ENCODE measurements at places on chromosomes 5 and 9. TPM values are rescaled to one million over a fixed set of nuclear protein-coding genes. Genes with fewer than 3 reads are reported as not detected.
A peak's percentile ranks its signal among the peaks of the same experiment; 100 is the strongest.

DNA sequence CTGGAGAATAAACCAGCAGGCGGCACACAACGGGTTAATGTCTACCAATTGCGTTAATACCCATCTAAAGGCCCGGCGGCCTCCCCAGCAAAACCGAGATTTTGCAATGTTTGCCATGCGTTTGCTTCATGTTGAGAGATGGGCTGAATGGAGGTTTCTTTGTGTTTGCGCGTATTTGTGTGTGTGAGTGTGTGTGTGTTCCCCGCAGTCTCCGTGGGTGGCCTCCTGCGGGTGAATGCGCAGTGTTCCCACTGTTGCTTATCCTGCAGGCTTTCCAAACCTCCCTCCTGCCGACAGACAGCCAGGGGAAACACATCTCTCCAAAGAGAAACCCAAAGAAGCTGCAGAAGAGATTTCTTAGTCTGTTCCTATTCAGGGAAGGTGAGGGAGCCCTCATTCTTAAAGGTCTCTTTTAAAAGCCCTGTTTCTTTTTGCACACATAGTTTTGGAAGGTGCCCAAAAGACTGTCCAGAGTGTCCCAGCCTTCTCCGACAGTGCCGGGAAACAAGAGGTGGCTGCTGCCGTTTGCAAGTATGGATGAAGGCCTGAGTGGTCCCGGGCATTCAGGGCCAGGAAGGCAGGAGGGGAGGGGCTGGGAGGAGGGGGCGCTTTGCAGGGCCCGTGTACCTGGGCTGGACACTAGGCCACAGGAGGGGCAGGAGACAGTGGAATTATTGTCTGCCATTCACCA lies 103.8 kb upstream of the ERCC6L2 start:
- DNase-seq: no peak
- no peak overlapping the region for H3K4me3 ChIP-seq
- H3K27ac ChIP-seq: no peak overlapping the region
- H3K36me3 ChIP-seq: peaks cover 3% of the 10 kb centered on the region
- peaks cover 2% of the 10 kb centered on the region for H3K27me3 ChIP-seq

DNA sequence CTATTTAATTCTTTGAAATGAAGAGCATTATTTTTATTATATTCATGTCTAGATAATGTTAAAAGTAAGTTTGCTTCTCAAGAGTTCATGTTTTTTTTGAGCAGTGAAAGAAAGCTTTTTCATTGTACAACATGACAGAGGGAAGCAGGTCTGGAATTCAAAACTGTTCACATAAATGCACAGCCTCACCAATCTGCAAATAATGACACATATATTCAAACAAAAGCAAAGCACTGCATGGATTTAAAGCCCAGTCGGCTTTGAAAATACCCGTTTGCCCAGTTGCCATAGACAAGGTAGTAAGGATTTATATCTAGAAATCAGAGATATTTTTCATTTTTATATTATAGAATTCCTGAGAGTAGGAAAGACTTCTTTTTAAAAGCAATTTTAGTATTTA lies 201.8 kb downstream of the CD180 start:
- H3K4me1 ChIP-seq: peaks cover 29% of the 10 kb centered on the region
- no peak overlapping the region for H3K27ac ChIP-seq
- no peaks in the 10 kb centered on the region for H3K36me3 ChIP-seq

- no peak for DNase-seq
- no peaks in the 10 kb centered on the region for H3K36me3 ChIP-seq
- H3K4me3 ChIP-seq: no peak overlapping the region
- H3K27ac ChIP-seq: no peak overlapping the region
These were observed 26.7 kb downstream of the NDUFS6 start for GRCh38 chr5:1827886-1828397.

- H3K4me1 ChIP-seq: peaks cover 2% of the 10 kb centered on the region
- H3K27me3 ChIP-seq: no peaks in the 10 kb centered on the region
- no peak overlapping the region for H3K4me3 ChIP-seq
- H3K27ac ChIP-seq: no peak overlapping the region
- DNase-seq: no peak
These were observed 460.5 kb downstream of the CCDC171 start for GRCh38 chr9:16013366-16013765.

DNA sequence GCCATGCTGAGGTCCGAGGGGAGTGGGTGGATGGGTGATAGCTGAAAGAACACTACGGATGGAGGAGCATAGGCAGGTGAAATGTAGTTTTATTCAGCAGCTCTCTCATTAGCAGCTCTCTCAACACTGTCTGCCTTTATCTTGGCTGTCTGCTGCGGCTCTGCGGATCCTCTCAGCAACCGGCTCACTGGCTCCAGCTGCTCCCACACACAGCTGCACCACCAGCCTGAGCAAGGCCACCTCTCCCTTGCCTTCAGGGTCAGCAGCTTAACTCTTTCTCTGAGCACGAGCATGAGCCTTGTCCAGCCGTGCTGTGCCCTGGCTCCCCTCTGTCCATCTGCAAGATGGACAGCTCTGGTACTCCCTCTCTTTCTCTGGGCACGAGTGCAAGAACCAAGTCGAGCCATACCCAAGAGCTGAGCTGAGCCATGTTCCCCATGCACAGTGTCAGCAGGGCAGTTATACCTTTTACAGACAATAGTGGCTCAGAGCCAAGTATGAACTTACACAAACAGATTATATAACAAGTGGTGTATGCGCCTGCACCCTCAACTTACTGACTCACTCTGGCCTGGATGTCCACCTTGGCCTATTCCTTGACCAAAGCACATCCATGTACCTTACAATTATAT lies 108.5 kb downstream of the MACIR start:
- H3K4me1 ChIP-seq: no peaks in the 10 kb centered on the region
- DNase-seq: no peak
- H3K4me3 ChIP-seq: no peak overlapping the region
- H3K27ac ChIP-seq: no peak overlapping the region
- no peaks in the 10 kb centered on the region for H3K36me3 ChIP-seq

- H3K4me1 ChIP-seq: no peaks in the 10 kb centered on the region
- no peak for DNase-seq
- no peak overlapping the region for H3K27ac ChIP-seq
- H3K36me3 ChIP-seq: peaks cover 51% of the 10 kb centered on the region
- H3K4me3 ChIP-seq: no peak overlapping the region
- peaks cover 8% of the 10 kb centered on the region for H3K27me3 ChIP-seq
These were observed 204.9 kb downstream of the ZSWIM6 start for GRCh38 chr5:61536922-61537321.

DNA sequence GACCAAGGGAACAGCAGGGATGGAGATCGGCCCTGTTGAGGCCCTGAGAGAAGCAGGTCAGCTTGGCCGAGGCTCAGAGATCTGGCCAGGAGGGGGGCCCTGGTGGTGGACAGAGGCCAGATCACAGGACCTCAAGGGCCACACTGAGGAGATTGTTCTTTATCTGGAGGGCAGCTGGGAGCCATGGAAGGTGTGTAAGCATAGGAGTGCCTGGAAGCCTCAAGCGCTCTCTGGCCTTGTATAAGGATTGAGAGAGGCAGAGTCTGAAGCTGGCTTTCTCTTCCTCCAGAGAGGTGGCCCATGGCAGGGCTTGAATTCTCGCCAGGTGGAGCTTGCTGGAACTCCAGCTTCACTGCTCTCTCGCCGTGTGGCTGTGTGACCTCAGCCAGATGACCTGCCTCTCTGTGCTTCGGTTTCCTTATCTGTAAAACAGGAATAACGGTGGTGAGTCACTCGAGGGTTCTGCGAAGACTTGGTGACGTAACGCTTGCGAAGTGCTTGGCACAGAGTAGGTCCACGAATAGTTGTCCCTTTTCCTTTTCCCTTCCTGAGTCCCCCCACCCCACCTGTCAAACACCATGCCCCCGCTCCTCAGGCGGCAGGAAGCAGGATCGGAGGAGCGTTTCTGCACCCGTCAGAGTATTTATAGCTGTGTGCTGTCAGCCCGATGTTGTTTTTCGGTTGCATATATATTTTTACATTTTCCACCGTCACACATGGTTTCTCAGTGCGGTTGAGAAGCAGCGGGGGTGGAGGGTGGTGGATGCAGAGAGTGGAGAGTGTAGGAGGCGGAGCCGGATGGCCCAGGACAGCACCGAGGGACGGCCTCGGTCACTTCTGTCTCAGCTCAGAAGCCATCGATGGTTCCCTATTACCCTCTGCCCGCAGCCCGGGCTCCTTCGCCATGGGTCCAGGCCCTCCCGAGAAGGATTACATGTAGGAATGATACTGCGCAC lies 17.0 kb upstream of the CRB2 start:
- H3K36me3 ChIP-seq: peaks cover 4% of the 10 kb centered on the region
- no peak for DNase-seq
- no peak overlapping the region for H3K27ac ChIP-seq

DNA sequence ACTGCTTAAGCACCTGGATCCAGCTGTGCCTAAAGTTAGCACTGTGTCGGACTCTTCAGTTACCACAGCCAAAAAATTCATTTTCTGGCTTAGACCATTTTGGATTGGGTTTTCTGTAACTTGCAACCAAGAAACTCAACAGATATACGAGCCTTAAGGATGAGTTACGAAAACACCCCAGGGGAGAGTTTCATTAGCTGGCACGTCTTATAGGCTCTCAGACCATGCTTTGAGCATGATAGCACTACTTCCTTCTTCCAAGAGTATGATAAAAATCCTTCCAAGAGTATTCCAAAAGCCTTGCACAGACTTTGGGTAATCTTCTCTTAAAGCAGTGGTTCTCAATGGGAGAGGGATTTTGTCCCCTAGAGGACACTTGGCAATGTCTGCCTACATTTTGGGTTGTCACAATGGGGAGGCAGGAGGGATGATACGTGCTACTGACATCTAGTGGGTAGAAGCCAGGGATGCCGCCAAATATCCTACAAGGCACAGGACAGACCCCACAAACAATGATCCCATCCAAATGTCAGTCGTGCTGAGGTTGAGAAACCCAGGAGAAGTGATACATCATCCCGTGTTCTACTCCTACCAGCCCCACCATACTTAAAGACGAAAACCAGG lies 64.8 kb downstream of the SMIM23 start:
- H3K27me3 ChIP-seq: no peaks in the 10 kb centered on the region
- no peaks in the 10 kb centered on the region for H3K4me1 ChIP-seq
- peaks cover 15% of the 10 kb centered on the region for H3K36me3 ChIP-seq
- peak; percentile 28 for DNase-seq
- no peak overlapping the region for H3K4me3 ChIP-seq
- no peak overlapping the region for H3K27ac ChIP-seq

- H3K4me1 ChIP-seq: peaks cover 7% of the 10 kb centered on the region
- no peak for DNase-seq
- H3K4me3 ChIP-seq: no peak overlapping the region
- no peak overlapping the region for H3K27ac ChIP-seq
- H3K27me3 ChIP-seq: peaks cover 1% of the 10 kb centered on the region
These were observed 40.7 kb downstream of the LHFPL2 start for GRCh38 chr5:78607864-78608263.

DNA sequence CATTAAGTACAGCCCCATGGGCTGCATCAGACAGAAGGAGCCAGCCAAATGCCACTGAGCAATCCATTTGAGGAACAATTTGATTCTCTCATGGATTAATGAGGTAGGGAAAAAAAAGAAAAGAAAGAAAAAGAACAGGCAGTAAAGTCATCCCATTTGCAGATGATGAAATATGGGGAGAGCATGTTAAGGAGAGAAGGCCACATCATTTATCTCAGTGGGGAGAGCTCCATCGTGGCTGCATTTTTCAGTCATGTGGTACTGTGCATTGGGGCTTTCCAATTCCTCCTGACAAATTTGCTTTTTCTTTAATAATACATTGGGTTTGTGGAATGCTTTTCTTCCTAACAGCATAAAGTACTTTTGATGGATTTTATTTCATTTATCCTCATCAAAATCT lies 375.2 kb upstream of the TLE4 start:
- no peak for DNase-seq
- H3K4me1 ChIP-seq: no peaks in the 10 kb centered on the region
- no peak overlapping the region for H3K27ac ChIP-seq

DNA sequence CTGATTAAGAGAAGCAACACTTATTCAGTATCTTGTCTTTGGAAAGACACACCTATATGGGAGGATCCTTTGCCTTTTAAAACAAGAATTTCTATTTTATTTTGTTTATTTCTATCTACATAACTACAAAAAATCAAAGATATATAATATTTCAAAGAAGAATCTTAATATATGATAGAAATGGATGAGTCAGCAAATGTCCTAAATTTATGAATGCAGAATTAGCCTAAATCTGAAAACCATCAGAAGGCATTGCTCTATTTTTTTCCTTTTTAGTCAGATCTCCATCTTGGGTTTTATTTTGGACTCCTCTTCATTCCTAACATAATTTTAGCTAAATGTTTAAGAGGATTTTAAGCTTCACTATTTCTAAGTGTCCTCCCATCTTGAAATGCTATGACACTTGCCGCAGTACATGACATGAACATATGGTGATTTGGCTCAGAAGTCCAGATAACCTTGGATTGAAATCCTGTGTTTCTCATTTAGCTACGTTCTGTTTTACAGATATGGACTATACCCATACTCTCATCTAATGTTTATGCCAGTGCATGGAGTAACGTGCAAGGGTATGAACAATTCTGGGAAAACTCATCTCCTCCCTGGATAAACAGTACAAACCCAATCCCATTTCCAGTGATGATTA lies 1322.8 kb upstream of the DMAC1 start:
- H3K4me1 ChIP-seq: peaks cover 2% of the 10 kb centered on the region
- no peaks in the 10 kb centered on the region for H3K36me3 ChIP-seq
- H3K27ac ChIP-seq: no peak overlapping the region

DNA sequence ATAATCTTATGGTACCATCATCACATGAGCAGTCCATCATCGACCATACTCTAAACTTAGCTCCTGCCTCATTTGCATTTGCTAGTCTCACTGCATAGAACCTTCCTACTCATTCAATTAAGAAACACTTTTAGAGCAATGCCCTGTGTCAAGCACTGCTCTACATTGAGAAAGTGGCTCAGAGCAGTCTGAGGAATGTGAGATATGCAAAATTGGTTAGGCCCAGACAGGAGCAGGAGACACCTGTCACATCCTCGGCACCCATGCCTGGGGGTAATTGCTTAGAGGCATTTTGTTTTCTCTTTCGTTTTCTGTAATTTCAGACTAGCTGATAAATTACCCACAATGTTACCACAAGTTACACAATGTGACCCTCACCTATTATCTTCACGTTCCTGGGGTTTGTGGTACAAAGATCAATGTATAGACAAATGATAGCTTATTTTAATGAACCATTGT lies 4.9 kb upstream of the RARS1 start:
- no peaks in the 10 kb centered on the region for H3K27me3 ChIP-seq
- DNase-seq: no peak
- peaks cover 4% of the 10 kb centered on the region for H3K4me1 ChIP-seq
- H3K4me3 ChIP-seq: no peak overlapping the region

- no peaks in the 10 kb centered on the region for H3K36me3 ChIP-seq
- no peak overlapping the region for H3K4me3 ChIP-seq
- DNase-seq: no peak
- no peaks in the 10 kb centered on the region for H3K4me1 ChIP-seq
These were observed 416.4 kb upstream of the CD180 start for GRCh38 chr5:67612961-67613360.

GRCh38 chr9:17387565-17387964 lies 191.3 kb upstream of the SH3GL2 start:
- H3K36me3 ChIP-seq: no peaks in the 10 kb centered on the region
- H3K27me3 ChIP-seq: no peaks in the 10 kb centered on the region
- H3K27ac ChIP-seq: no peak overlapping the region
- H3K4me1 ChIP-seq: no peaks in the 10 kb centered on the region
- no peak overlapping the region for H3K4me3 ChIP-seq

SLC25A48 gene
- not detected for total RNA-seq

AGXT2 gene
- not detected for total RNA-seq

ANKRD31 gene
- total RNA-seq: 0.05 TPM

ADGRV1 gene
- 23.1 TPM for total RNA-seq

SLC34A1 gene
- total RNA-seq: not detected

PCDHGB5 gene
- 5.5 TPM for total RNA-seq

All from endothelial cell (in vitro differentiated cells).